Ovary (tissue), 10 donors: ENCODE measurements at places on chromosomes 13 and 19. TPM values are rescaled to one million over a fixed set of nuclear protein-coding genes. Genes with fewer than 3 reads are reported as not detected.

DNA sequence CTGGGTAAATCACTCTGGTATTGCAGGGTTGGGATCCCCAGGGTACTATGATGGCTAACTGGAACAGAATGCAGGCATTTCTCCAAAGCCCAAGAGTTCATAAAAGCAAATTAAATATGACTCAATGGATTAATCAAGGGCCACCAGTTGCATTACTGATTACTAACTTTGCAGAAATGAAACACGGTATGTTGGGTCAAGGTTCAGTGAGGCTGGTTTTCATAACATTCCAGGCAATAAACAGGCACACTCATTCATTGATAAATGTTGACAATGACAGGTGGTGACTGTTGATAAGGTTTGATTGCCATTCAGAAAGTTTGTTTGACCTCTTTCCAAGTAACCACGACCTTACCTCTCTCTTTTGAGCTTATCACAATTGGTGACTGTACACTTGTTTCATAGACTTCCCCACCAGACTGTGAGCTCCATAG is 506 bp upstream of the AP1M1 start:
- no peak overlapping the region for H3K27ac ChIP-seq
- peak overlapping the region; percentile 65 for H3K4me3 ChIP-seq
- H3K27me3 ChIP-seq: no peaks in the 10 kb centered on the region
- H3K4me1 ChIP-seq: peaks cover 13% of the 10 kb centered on the region
- no peak for DNase-seq

DNA sequence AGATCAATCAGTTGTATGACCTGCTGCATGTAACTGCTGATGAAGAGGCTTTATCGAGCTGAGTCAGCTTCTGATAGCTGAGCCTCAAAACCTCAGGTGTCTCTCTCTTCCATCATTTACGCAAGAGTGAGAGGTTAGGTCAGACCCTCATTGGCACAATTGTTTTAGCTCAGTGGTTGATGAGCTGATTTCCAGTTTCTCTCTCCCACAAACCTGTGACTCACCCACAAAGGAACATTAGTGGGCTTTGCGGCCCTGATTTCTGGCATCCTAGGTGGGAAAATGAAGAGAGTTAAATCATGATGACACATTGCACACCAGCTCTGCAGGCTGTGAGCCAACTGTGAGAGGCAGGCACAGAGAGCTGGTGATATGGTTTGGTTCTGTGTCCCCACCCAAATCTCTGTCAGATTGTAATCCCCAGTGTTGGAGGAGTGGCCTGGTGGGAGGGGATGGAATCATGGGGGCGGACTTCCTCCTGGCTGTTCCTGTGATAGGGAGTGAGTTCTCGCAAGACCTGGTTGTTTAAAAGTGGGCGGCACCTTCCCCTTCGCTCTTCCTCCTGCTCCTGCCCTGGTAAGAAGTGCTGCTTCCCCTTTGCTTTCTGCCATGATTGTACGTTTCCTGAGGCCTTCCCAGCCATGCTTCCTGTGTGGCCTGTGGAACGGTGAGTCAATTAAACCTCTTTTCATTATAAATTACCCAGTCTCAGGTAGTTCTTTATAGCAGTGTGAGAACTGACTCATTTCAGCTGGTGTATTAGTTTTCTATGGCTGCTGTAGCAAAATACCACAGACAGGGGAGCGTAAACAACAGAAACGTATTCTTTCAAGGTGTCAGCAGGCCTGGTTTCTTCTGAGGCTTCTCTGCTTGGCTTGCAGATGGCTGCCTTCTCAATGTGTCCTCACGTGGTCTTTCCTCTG is 33.5 kb upstream of the TMTC4 start:
- H3K27ac ChIP-seq: no peak overlapping the region
- no peak for DNase-seq
- H3K27me3 ChIP-seq: no peaks in the 10 kb centered on the region
- H3K4me3 ChIP-seq: no peak overlapping the region
- H3K36me3 ChIP-seq: no peaks in the 10 kb centered on the region

DNA sequence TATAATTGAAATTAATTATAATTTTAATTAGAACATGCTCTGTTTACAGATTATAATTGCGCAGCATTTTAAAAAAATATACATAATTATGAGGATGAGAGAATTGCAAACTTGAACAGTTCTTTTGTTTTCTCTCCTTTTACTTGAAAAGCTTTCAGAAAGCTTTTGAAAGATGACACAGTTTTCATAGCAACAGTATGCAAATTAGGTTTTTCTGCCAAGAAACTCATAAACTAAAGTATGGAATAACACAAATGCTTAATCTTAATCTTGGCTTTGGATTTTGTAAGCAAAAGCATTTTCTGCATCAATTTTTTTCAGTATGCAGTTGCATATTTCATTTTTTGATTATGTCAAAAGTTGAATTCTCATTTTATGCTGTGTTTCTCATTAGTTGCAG is 32.8 kb upstream of the AKAP11 start:
- H3K27me3 ChIP-seq: no peaks in the 10 kb centered on the region
- H3K4me3 ChIP-seq: no peak overlapping the region
- DNase-seq: no peak
- no peak overlapping the region for H3K27ac ChIP-seq

DNA sequence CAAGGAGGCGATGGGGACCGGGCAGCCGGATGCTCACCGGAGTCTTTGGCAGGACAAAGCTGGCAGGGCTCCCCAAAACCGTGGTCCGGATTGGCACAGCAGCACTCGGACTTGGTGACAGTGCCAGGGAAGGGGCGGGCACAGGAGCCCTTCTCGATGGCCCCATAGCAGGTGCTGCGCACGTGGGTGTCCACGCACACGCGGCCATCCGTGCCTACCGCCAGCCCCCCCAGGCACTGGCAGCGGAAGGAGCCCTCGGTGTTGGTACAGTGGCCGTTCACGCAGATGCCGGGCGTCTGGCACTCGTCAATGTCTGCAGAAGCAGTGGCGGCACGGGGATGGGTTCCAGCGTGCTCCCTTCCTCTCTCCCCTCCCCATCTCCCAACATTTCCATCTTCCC is 17.9 kb downstream of the FBN3 start:
- H3K36me3 ChIP-seq: no peaks in the 10 kb centered on the region
- H3K27me3 ChIP-seq: no peaks in the 10 kb centered on the region
- no peak overlapping the region for H3K4me3 ChIP-seq
- no peaks in the 10 kb centered on the region for H3K4me1 ChIP-seq

DNA sequence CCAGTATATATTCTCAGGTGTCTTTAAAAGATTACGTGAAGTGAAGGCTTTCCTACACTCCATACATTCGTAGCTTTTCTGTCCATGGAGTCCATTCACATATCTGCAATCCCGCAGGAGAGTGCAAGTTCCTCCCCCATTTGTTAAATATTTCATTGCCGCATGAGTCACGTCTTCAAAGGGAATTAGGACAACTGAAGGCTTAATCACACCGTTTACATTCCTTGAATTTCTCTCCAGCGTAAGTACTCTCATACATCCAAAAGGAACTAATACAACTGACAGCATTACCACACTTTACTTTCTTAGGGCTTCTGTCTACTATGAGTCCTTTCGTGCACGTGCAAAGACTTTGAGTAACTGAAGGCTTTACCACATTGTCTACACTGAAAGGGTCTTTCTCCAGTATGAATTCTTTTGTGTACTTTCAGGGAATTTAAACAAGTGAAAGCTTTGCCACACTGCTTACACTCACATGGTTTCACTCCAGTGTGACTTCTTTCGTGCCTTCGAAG is 29.0 kb upstream of the ZNF564 start:
- DNase-seq: no peak
- H3K4me3 ChIP-seq: no peak overlapping the region
- no peaks in the 10 kb centered on the region for H3K27me3 ChIP-seq

The SIGLECL1 gene
- total RNA-seq: not detected

GRCh38 chr13:46535825-46536224 is 17.1 kb upstream of the LRCH1 start:
- no peak overlapping the region for H3K4me3 ChIP-seq
- no peak overlapping the region for H3K27ac ChIP-seq
- H3K4me1 ChIP-seq: no peaks in the 10 kb centered on the region

- no peak overlapping the region for H3K27ac ChIP-seq
- H3K36me3 ChIP-seq: no peaks in the 10 kb centered on the region
Measured at GRCh38 chr13:32309312-32310133, 5.6 kb downstream of the ZAR1L start.

The TNNT1 gene
- 2.0 TPM for total RNA-seq

DNA sequence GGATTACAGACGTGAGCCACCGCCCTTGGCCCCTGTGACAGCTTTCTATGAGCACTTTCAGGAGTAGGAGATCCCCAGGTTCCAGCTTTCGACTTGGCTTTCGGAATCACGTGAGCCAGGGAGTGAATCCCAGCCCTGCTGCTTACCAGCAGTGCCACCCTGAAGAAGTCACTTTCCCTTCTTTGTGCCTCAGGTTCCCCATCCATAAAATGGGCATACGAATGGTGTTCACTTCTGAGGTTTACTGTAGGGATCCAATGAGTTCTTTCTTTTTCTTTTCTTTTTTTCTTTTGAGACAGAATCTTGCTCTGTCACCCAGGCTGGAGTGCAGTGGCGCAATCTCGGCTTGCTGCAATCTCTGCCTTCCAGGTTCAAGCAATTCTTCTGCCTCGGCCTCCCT is 4.3 kb upstream of the HOMER3 start:
- H3K4me1 ChIP-seq: no peaks in the 10 kb centered on the region
- H3K4me3 ChIP-seq: no peak overlapping the region
- H3K27me3 ChIP-seq: no peaks in the 10 kb centered on the region
- H3K36me3 ChIP-seq: no peaks in the 10 kb centered on the region

- no peaks in the 10 kb centered on the region for H3K4me1 ChIP-seq
- H3K27ac ChIP-seq: no peak overlapping the region
- DNase-seq: no peak
Measured at GRCh38 chr13:41386211-41386610, 71.1 kb upstream of the RGCC start.

The SLC46A3 gene
- 7.5 TPM for total RNA-seq

The PLK5 gene
- not detected for total RNA-seq

The ZNF526 gene
- total RNA-seq: 15.4 TPM

DNA sequence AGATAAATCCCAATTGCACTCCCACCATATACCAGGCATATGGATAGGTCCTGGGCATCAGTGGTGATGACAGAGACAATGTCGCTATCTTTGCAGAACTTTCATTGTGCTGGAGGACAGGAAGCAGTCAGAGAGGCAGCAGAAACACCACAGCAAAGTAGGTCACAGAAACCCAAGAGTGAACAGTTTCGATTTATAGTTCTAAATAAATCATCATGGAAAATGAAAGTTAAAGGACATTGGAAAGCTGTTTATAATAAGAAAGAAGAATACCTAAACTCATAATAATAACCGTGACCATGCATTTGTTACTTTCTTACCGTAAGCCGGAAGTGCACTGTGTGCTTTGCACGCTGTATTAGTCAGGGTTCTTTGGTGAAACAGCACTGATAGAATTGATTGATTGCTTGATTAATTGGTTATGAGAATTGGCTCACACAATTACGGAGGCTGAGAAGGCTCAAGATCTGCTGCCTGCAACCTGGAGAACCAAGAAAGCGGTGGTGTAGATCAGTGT is 38.9 kb downstream of the ALOX5AP start:
- H3K27ac ChIP-seq: no peak overlapping the region
- H3K4me1 ChIP-seq: no peaks in the 10 kb centered on the region
- no peaks in the 10 kb centered on the region for H3K27me3 ChIP-seq
- H3K4me3 ChIP-seq: no peak overlapping the region

The ZSCAN4 gene
- not detected for total RNA-seq

- H3K36me3 ChIP-seq: no peaks in the 10 kb centered on the region
- H3K27me3 ChIP-seq: no peaks in the 10 kb centered on the region
- DNase-seq: no peak
- no peaks in the 10 kb centered on the region for H3K4me1 ChIP-seq
Measured at GRCh38 chr13:35162420-35162819, 220.3 kb downstream of the NBEA start.

The FXYD7 gene
- total RNA-seq: 2.8 TPM

- H3K27me3 ChIP-seq: no peaks in the 10 kb centered on the region
- no peaks in the 10 kb centered on the region for H3K36me3 ChIP-seq
- no peak overlapping the region for H3K27ac ChIP-seq
- H3K4me1 ChIP-seq: peaks cover 10% of the 10 kb centered on the region
- DNase-seq: peak; percentile 34
- H3K4me3 ChIP-seq: no peak overlapping the region
Measured at GRCh38 chr19:7909471-7910067, 5.1 kb upstream of the TGFBR3L start.

DNA sequence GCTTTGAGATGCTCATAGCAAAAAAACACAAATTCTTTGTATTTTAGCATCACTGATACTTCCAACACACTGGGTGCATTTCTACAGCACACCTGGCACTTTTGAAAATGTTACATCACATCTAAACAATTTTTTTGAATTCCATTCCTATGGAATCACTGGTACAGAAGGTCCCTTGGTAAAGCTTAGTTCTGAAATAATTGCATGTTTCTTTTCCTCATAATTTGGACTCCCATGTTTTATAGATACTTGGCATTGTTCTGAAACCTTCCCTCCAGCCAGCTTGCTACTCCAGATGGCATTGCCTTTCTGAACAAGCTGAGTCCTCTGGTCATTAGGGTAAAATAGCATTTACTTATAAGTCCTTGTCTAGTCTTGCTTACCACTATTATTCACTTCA is 481.3 kb upstream of the GPC6 start:
- DNase-seq: no peak
- H3K36me3 ChIP-seq: no peaks in the 10 kb centered on the region
- no peak overlapping the region for H3K4me3 ChIP-seq
- no peaks in the 10 kb centered on the region for H3K4me1 ChIP-seq
- H3K27ac ChIP-seq: no peak overlapping the region

The EBPL gene
- total RNA-seq: 71.4 TPM

DNA sequence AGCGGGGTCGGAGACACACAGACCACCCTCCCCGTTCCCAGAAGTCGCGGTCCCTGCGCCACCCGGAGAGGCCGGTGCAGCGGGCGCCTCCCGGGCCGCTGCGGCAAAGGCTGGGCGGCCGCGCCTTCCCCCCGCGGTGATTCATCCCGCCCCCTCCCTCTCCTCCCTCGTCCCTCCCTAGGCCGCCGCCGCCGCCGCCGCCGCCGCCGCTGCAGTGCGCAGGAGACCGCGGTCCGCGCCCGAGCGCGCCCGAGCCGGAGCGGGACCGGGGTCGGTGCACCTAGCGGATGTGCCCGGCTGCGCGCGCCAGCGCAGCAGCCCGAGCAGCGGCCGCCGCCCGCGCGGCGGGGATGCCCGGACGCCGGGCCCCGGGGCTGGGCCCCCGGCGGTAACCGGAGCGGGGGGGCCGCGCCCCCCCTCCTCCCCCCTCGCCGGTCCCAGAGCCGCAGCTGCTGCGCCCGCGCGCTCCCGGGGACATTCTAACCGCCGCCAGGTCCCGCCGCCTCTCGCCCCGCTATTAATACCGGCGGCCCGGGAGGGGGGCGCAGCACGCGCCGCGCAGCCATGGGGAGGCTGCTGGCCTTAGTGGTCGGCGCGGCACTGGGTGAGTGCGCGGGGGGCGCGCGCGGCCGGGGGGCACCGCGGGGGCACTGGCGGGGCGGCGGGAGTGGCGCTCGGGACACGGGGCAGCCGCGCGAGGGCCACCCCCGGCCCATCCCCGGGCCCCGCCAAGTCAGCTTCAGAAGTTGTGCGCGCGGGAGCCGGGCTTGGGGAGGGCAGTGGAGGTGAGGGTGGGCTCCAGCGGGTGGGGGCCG is at the start of gene SCN1B:
SCN1B (plus strand) TSS at position 214 of the 815 bp plus-strand sequence; CDS start at position 565, 351 bp downstream.
- peaks cover 1% of the 10 kb centered on the region for H3K4me1 ChIP-seq
- peak within 1 kb of the TSS; percentile 55 for H3K4me3 ChIP-seq
- no peaks in the 10 kb centered on the region for H3K27me3 ChIP-seq
- peak; percentile 81 for DNase-seq

- H3K27ac ChIP-seq: no peak overlapping the region
- H3K36me3 ChIP-seq: no peaks in the 10 kb centered on the region
- H3K4me1 ChIP-seq: no peaks in the 10 kb centered on the region
- no peak overlapping the region for H3K4me3 ChIP-seq
- DNase-seq: no peak
Measured at GRCh38 chr13:78176880-78177279, 258.2 kb upstream of the EDNRB start.
